Activated T-cell treated with anti-CD3 and anti-CD28 coated beads for 24 hours (primary cell): ENCODE measurements at places on chromosomes 1 and 21.

DNA sequence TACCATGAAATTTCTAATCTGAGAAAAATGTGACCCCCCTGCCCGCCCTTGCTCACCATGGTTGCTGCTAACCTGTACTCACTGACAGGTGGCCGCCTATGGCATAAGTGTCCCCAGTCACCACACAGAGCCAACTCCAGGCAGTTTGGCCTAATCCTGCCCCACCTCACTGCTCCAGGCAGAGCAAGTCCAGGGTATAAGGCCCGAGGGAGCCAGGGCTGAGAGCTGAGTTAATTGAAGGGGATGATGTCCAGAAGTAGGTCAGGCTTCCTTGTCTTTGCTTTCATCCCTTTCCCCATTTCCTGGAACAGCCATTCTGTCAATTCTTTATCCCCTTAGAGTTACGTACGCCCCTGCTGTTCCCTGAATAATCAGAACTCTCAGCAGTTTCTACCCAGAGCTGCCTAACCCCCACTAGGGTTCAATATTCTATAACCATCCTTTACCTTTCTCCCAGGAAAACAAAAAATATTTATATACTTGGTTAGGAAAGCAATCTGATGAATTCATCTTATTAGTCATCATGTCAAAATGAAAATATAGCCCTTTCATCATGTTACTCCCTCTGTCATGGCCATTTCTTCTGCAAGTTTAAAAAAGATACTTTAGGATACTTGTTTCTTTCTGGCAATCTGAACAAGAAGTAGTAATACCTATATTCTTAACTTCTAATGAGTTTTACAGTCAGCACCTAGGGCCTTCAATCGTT lies 29.4 kb upstream of the CD101 start:
- DNase-seq, result no peak

GRCh38 chr1:34779962-34780361 lies 1.1 kb upstream of the GJB3 start:
- DNase-seq, result no peak

GRCh38 chr1:198196630-198197029 lies 39.8 kb downstream of the NEK7 start:
- no peak for DNase-seq

- no peak for DNase-seq
Measured at GRCh38 chr1:203295796-203296195, 9.5 kb upstream of the BTG2 start.

- no peak for DNase-seq
Measured at GRCh38 chr1:156204686-156205085, 8.1 kb upstream of the PMF1 start.

DNA sequence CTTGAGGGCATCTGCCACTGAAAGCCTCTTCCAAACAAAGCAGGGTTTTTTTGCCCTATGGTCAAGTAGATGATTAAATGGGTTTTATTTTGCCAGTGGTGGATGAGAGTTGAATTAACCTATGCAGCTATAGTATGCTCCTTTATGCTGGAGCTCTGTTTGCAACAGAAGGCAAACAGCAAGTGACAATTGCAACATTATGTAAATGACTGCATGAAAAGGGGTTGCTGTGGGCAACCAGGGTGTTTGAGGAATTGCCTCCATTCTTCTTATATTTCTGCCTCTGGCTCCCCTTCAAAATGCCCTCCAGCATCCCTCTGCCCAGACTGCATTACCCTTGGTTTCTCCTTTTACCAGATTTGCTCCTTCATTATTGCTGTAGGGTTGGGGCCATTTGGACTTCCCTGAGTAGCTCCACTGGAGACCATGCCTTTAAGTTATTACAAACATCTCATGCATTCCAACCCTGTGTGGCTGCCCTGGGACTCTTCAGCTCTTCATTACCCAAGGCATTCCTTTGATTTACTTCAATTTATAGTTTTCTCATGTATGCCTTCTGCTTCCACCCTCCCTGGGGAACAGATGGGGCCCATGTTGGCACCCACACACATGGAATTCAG lies 398.4 kb downstream of the PRDM2 start:
- DNase-seq, result no peak

DNA sequence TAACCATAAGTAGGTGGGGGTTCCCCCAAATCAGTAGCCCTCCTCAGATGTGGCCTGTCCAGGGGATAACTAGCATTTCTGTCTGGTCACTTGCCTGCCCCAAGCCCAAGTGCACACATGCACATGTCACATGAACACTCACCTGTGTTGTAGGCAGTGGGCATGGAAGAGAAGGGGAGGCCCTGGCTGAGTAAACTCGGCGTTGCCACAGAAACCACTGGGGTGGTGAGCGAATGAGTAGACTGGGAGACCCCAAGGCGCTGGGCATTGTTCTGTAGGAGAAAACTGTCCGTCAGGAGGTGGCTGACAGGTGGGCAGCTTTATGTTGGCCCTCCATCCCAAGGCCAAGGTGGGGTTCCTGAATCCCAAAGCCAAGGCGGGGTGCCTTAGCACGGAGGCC lies 25.6 kb downstream of the MEF2D start:
- no peak for DNase-seq

DNA sequence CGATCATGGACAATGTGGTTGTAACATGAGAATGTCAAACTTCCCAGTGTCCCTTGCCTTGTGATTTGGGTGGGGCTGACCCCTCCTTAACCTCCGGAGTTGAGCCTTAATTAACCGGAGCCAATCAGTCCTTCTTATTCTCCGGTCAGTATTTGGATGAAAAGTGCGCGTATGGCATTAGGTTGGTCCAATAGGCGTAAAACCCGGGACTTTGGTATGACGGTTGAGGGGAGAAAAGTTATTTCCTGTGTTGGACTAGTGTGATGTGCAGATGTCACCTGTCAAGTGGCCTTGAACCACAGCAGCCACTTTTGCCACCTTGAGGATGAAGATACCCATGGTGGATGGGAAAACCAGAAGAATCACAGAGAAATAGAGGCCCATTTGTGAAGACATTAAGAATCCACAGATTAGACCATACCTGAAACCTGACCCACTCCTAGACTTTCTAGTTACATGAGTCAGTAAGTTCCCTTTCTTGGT lies 5.1 kb downstream of the PAFAH2 start:
- no peak for DNase-seq

GRCh38 chr1:203177470-203178039 lies 1.9 kb upstream of the MYBPH start:
- DNase-seq, result no peak

GRCh38 chr1:6408023-6408422 lies 11.7 kb downstream of the HES2 start:
- no peak for DNase-seq

- no peak for DNase-seq
Measured at GRCh38 chr1:26545969-26546323, 16.4 kb downstream of the RPS6KA1 start.

GRCh38 chr1:23957096-23957495 lies 2.5 kb upstream of the PNRC2 start:
- DNase-seq, result no peak

GRCh38 chr1:31273619-31274018 lies 23.0 kb downstream of the SNRNP40 start:
- no peak for DNase-seq

- DNase-seq, result no peak
Measured at GRCh38 chr1:212078826-212079225, 43.3 kb downstream of the DTL start.

DNA sequence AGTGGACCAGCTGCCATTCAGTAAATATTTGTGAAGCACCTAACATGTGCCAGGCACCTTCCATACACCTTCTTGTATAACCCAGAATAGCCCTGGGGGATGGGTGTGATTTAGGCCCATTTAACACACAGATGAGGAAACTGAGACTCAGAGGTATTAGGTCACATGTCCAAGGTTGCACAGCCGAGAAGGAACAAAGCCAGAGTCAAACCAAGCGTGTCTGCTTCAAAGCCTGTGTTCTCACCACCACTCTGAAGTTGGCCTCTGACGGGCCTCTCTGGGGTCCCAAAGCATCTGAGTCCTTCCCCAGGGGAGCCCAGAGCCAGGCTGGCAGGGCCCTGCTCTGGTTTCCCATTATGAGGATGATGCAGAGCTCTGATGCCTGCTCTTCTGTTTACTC lies 65.1 kb downstream of the LACTBL1 start:
- DNase-seq, result no peak

DNA sequence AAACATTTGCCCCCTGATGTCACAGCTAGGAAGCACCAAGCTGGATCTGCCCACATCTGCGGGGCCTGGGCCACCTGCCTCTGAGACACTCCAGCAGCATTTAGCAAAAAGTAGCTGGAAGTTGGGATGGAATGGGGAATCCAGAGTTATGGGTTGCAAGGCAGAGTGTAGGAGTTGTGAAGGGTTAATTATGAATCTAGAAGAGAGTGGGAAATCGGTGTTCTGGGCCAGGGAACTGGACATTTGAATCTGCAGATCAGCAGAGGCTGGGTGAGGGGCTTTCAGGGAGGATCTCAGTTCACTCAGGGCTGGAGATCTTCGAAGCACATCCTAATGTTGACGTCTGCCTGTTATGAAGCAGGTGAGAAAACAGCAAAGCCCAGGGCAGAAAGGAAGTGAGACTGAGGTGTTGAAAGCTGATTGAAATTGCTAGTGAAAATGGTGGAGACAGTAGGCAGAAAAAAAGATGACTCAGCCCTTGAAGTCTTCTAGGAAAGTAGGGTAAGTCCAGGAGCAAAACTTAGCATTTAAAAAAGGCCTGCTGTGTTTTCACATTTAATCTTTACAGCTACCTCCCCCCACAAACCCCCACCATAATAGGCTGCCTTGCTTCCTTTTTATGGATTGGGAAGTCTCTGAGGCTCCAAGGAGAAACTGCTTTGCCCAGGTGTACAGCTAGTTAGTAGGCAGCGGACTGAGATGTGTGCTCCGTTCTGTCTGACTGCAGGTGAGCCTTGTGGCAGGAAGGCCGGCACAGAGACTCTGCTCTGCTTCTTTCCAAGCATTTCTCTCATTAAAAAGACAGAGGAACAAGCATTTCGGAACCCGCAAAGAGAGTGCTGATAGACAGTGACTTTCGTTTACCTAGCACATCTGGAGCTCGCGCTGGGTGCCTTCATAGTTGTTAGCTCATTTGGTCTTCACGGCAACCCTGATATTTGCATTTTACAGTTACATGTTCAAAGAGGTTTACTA lies 7.2 kb downstream of the VANGL1 start:
- no peak for DNase-seq

- no peak for DNase-seq
Measured at GRCh38 chr1:206786212-206786886, 14.1 kb upstream of the IL10 start.

GRCh38 chr1:91501523-91501851 lies 836 bp downstream of the CDC7 start:
- no peak for DNase-seq

- no peak for DNase-seq
Measured at GRCh38 chr1:41813755-41814745, 104.7 kb downstream of the HIVEP3 start.

DNA sequence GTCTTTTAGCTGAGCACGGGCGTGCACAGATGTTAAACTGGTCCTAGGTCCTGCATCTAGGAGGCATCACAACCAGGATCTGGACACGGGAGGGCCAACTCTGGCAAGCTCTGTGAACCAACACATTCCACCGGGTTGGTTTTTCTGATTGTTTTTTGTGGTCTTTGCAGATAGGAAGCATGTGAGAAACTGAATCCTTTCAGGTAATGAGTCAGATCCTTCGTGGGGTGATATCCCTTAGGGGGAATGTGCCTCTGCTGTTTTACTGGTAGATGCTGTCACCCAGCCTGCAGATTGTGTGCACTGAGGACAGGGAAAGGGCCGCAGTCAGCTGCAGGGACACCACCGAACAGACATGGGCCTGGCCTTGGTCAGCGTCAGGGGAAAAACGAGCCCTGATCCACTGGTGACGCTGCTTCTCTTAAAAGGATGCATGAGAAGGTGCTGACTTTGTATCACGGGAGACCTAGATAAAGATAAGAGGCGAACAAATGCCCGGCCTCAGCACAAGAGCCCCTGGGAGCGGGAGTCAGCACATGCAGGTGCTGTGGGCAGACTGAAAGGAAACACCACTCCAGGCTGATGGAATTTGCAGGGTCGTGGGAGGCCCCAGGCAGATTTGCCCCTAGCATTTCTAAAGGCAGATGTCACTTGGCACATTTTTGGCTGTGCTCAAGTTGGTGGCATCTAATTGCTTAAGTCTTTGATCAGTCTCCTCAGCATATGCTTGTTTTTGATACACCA lies 51.1 kb downstream of the DOP1B start:
- no peak for DNase-seq

DNA sequence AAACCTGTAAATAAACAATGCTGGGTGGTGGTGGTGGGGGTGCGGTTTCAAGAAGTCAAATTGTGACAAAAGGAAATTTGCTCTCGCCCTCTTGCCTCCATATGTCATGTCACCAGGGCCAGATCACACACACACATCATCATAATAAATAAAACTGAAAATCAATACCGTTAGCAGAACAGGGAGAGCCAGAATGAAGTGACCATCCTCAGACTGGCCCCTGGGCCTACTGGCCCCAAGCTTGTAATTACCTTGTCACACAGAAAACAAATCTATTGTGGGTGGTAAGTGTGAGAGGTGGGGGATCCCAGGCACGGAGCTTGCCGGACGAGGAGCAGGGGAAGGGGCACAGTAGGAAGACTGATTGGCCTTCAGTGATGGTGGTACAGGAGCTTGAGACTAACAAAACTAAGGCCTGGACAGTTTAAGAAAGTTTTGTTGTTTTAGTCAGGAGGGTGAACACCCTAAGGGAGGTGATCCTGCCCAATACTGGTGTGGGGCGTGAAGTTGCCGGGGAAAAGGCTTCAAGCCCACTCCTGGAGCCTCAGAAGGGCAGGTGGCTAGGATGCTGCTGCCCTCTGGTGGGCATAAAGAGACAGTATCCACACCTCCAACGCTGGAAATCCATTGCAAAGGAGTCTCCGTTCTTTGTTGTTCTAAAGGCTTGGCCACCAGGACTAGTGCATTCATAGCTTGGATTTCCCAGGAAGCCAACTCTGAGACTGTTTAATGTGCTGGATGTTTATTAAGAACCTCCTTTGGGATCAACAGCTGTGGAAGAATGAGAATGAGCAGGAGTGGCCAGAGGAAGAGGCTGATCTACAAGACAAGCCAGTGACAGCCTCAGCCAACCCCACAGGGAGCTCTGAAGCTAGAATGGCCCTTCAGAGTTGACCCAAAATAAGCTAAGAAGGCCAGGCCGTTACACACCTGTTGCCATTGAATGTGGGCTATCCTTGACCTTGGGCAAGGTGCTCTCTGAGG lies 8.1 kb upstream of the C1orf216 start:
- DNase-seq, result peak; percentile 30

DNA sequence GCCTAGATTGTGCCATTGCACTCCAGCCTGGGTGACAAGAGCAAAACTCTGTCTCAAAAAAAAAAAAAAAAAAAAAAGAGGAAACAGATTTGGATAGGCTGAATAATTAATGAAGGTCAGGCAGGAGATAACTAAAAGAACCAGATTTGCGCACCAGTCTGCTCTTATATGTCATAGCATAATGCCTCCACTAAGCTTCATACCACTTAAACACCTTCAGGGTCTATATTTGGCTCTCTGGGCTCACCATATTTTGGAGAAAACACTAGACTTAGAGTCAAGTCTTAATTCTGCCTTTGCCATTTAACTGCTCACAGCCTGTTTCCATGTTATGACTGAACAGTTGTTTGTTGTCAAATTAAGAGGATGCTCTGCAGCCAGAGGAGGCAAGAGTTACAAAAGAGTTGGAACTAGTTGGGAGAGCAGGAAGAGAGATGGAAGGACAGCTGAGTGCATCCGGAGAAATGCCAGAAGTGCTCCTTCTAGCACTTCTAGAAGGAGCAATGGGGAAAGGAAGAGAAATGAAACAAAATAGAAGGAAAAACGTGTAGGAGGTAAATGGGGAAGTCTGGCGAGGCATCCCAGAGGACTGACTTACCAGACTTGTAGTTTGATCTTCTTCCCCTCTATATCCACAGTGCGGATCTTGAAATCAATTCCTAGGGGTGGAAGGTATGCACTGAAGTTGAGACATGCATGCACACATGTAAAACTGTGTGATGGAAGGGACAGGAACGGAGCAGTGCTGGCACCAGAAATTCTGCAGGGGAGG lies 1.8 kb downstream of the RAB13 start:
- no peak for DNase-seq
